ENCODE measurements at places on chromosomes 12 and 14.

- no peak for DNase-seq
Observed at GRCh38 chr12:14949631-14950030, 11.3 kb upstream of the ERP27 start.

- DNase-seq: peak; percentile 25
Observed at GRCh38 chr14:74514471-74514941, 20.9 kb downstream of the ISCA2 start.

GRCh38 chr12:101490286-101490920 is 15.3 kb downstream of the SPIC start:
- DNase-seq: no peak

DNA sequence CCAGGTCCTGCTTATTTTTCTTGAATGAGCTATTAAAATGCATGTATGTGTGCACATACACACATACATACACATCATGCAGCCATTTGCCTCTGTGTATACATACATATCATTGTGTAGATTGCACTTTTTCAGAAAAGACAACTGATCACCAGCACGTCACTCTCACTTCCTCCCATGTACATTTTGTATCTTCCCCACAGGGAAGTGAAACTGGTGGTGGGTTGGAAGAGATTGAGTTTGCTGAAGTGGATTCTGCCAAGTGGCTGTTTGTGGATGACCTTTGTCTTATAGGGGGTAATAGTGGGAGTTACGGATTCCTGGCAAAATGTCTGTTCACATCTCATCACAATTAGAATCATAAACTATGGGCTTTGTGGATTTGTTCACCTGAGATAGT is 448.6 kb downstream of the RAD51B start:
- peak; percentile 35 for DNase-seq

DNA sequence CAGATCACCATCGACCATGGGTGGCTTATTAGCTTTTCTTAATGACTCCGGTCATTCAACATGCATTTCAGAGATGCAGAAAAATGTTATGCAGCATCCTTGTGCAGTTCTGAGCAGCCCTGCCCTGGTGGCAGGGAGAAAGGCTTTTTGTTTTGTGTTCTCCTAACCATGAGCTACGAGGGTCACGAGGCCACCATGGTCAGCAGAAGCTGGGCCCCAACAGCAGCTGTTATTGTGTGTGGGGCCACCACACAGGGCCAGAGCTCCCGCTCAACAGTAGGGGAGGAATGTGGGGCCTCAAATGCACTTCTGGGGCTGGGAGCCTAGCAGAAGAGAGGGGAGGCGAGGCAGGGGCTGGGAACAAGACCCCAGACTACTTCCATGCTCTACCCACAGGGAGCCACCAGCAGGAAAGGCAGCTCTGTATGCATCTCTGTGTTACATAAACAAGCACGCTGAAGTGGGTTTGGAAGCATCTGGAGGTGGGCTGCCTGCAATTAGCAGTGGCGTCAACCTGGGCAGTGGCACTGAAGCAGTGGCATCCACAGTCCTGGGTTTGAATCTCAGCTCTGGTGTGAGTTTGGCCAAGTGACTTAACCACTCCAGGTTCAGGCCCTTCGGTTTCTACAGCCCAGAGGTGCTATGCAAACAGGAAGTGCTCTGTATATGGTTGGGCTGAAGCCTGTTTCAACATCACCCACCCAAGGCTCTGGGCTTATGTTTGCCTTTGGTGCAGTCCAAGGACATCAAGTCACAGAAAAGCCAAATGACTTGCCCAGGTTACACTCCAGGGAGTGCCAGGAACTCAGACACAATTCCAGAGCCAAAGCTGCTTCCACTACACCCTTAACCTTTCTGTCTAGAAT is 16.3 kb downstream of the GLTP start:
- peak; percentile 83 for DNase-seq

DNA sequence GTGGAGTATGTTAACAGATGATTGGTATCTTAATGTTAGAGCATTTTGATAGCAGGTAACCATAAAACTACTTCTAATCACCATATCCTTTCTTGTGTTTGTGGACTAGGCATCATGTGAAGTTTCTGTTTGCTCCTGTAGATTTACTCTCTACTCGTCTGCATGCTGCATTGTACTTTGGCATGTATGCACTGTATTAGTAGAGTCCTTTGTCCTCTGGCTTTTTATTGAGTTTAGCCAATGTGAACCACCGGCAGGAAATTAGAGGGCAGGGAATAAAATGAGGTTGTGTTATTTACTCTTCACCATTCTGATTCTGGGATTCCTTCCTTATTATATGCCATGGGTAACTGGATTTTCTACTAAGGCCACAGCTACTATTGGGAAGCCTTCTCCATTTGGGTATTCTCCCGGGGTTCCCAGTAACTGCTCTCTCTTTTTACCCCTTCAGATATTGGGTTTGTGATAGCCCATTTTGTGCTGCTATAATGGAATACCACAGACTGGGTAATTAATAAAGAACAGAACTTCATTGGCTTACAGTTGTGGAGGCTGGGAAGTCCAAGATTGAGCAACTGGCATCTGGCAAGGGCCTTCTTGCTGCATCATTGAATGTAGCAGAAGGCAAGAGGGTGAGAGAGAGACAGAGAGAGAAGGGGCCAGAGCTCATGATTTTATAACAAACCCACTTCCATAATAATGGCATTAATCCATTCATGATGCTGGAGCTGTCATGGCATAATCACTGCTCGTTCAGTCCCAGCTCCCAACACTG is 22.4 kb downstream of the FAM177A1 start:
- DNase-seq: no peak

- DNase-seq: no peak
Observed at GRCh38 chr12:110670161-110670701, 18.7 kb downstream of the HVCN1 start.

GRCh38 chr12:2187195-2187945 is 134.6 kb downstream of the CACNA1C start:
- DNase-seq: no peak

Data from head of caudate nucleus (tissue), 42 donors.